ENCODE measurements at places on chromosomes 3 and 15.
A peak's percentile ranks its signal among the peaks of the same experiment; 100 is the strongest.

GRCh38 chr3:162112719-162113118 is 616.1 kb downstream of the OTOL1 start:
- H3K27ac ChIP-seq, result no peak overlapping the region
- DNase-seq, result no peak
- H3K4me3 ChIP-seq, result no peak overlapping the region
- no peaks in the 10 kb centered on the region for H3K36me3 ChIP-seq
- no peaks in the 10 kb centered on the region for H3K27me3 ChIP-seq

- H3K27ac ChIP-seq, result no peak overlapping the region
- H3K27me3 ChIP-seq, result no peaks in the 10 kb centered on the region
- H3K36me3 ChIP-seq, result no peaks in the 10 kb centered on the region
- no peak overlapping the region for H3K4me3 ChIP-seq
These were observed 8.6 kb downstream of the FBXL22 start for GRCh38 chr15:63605816-63606215.

DNA sequence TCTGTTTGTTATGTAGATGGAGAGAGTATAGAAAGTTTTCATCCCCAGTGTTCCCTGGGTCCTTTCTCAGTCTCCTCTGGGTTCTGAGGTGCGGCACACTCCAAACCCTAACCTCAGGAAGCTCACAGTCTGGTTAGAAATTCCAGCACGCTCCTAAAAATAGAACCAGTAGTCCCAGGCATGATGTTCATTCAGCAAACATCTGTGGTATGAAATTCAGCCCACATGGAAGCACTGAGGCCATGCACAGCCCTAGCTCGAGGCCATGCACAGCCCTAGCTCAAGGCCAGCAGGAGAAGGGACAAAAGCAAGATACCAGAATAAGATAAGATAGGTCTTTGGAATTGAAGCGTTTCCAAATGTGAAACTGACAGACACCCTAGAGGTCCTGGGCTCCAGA is 82.3 kb upstream of the OXTR start:
- no peaks in the 10 kb centered on the region for H3K36me3 ChIP-seq
- no peak overlapping the region for H3K4me3 ChIP-seq
- DNase-seq, result no peak
- H3K27ac ChIP-seq, result no peak overlapping the region
- H3K4me1 ChIP-seq, result no peaks in the 10 kb centered on the region

- no peaks in the 10 kb centered on the region for H3K4me1 ChIP-seq
- DNase-seq, result no peak
- no peaks in the 10 kb centered on the region for H3K36me3 ChIP-seq
- H3K4me3 ChIP-seq, result no peak overlapping the region
- no peaks in the 10 kb centered on the region for H3K27me3 ChIP-seq
These were observed 306.8 kb upstream of the ATP11B start for GRCh38 chr3:182486463-182486862.

GRCh38 chr3:192409838-192410683 is 317.3 kb downstream of the FGF12 start:
- H3K4me3 ChIP-seq, result no peak overlapping the region
- DNase-seq, result no peak
- H3K4me1 ChIP-seq, result no peaks in the 10 kb centered on the region

DNA sequence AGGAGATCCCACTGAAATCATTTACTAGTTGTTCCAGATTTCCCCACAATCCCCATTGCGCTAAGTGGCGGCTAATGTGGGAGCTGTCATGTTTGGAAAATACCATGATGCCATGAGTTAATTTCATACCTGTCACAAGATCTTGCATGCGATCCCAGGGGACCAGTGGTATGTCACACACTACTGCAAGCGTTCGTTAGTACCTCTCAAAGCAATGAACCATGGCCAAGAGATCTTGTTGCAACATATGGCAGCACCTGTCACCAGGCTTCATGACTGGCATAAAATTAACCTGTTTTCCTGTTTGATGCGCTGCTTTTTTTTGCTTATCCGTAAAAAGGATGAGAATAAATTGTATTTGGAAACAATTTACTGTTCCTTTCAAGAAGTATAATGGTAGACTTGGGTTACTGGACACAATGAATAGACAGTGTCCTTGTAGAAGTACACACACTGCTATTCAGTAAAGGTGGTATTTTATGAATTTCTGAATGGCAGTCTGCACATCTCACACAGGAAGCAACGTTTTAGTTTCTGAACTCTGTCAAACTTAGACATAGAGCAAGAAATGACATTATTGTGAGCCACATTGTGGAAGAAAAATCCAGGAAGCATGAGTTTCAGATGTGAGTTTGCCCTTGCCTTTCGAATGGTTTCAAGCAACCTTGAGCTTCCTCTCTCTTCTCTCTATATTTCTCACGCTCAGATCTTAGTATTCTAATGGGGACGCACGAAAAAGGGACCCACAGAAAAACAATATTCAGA is 81.9 kb downstream of the CHL1 start:
- no peak overlapping the region for H3K4me3 ChIP-seq
- no peak overlapping the region for H3K27ac ChIP-seq
- H3K27me3 ChIP-seq, result no peaks in the 10 kb centered on the region
- no peak for DNase-seq

- DNase-seq, result no peak
- no peaks in the 10 kb centered on the region for H3K36me3 ChIP-seq
- H3K4me1 ChIP-seq, result peaks cover 6% of the 10 kb centered on the region
- peak overlapping the region; percentile 48 for H3K27ac ChIP-seq
- no peaks in the 10 kb centered on the region for H3K27me3 ChIP-seq
- peak overlapping the region; percentile 45 for H3K4me3 ChIP-seq
These were observed 17.4 kb upstream of the CLK3 start for GRCh38 chr15:74598126-74598842.

Measured in HCT116 (cell line).